Vagina (tissue), 2 donors: ENCODE measurements at places on chromosomes 16 and 17.

- no peak for DNase-seq
These were observed 70.9 kb downstream of the LITAF start for GRCh38 chr16:11515540-11516430.

GRCh38 chr16:74505011-74505410 lies 83.7 kb upstream of the CLEC18B start:
- no peak for DNase-seq

DNA sequence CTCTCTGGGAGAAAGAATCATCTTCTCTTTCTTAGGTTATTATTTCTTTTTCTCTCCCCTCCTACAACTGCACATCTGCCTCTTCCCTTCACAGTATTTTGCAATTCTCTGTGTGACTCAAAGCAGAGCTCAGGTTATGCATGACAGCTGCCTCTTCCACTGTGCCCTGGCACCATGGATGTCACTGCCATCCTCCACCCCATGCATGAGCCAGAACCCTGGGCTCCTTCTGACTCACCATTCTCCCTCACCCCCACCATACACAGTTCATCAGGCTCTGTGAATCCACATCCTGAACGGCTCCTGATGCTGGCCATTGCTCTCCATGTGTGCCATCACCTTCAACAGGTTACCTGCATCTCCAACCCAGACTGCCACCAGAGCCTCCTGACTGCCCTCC lies 23.9 kb downstream of the CA10 start:
- DNase-seq = no peak

- DNase-seq = no peak
These were observed 52.1 kb upstream of the SLC12A3 start for GRCh38 chr16:56812884-56813283.

- no peak for DNase-seq
These were observed 157.1 kb downstream of the KATNIP start for GRCh38 chr16:27706866-27707685.

GRCh38 chr16:86549076-86549892 lies 5.8 kb downstream of the MTHFSD start:
- DNase-seq = no peak

GRCh38 chr17:39622380-39623006 lies 4.3 kb upstream of the PPP1R1B start:
- DNase-seq = no peak

DNA sequence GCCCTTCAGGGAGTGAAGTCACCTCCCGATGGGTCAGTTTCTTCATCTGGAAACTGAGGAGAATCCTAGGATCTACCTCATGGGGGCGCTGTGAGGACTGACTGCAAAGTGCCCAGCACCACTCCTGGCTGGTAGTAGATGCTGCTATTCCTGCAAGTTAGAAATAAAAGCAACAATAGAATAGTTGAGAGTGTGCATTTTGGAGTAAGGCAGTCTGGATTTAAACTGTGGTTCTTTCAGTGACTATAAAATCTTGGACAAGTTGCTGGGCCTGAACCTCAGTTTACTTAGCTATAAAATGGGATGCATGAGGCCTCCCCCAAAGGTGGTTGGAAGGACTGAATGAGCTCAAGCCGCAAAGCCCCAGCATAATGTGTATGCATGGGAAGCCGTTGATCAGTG lies 70.6 kb downstream of the CYB5B start:
- no peak for DNase-seq

DNA sequence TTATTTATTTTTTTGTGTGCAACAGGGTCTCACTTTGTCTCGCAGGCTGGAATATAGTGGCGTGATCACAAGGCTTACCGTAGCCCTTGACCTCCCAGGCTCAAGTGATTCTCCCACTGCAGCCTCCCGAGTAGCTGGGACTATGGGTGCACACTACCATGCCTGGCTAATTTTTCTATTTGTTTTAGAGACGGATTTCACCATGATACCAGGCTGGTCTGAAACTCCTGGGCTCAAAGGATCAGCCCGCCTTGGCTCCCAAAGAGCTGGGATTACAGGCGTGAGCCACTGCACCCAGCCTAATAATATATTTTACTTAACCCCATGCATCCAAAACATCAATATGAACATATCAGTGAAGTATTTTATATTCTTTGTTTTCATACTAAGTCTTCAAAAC lies 2.0 kb downstream of the CCDC200 start:
- peak; percentile 20 for DNase-seq

DNA sequence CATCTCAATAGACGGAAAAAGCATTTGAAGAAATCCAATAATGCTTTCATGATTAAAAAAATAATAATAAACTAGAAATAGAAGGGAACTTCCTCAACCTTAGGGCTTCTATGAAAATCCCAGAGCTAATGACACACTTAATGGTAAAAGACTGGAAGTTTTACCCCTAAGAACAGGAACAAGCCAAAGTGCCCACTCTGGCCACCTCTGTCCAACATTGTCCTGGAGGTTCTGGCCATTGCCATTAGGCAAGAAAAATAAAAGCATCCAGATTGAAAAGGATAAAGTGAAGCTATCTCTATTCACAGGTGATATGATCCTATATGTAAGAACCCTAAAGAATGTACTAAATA lies 2.5 kb upstream of the LITAF start:
- DNase-seq = no peak

DNA sequence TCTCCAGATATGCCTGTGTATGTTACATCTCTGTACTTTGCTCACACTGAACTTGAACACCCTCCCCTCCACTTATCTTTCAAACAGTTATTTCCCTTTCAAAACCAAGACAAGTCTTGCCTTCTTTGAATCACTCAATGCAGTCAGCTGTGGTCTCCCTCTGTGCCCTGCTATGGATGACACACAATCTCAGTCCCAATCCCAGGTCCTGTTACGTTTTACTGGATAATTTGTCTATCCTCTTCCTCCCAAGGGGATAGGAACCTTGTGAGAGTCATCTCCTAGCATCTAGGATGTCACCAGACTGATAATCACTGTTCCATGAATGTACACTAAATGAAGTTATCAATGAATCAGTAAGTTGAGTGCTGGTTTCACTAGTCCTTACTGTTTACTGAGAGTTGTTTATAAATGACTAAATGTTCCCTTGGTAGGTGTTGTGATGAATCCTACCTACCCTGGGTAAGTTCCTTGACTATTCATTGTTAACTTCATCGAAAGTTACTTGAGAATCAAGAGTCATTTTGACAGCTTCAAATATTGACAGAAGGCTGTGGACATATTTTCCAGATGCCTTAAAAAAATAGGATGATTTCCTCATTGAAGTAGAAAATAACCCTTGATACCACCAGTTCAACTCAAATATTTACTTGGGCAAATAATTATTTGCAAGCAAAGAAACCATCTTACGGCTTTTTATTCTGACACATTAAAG lies 244.9 kb downstream of the PRKCA start:
- no peak for DNase-seq

DNA sequence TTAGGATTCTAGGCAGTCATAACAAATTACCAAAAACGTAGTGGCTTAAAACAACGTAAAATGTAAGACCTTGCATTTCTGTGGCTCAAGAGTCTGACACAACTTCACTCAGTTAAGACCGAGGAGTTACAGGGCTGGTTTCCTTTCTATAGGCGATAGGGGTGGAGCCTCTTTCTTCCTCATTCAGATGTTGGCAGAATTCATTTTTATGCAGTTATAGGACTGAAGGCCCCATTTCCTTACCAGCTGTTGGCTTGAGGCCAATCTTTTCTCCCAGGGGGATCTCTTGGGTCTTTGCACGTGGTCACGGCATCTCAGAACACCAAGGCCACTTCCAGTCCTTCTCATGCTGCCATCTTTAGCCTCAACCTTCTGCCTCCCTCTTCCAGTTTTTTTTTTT lies 145.2 kb downstream of the KCNJ2 start:
- DNase-seq = no peak

DNA sequence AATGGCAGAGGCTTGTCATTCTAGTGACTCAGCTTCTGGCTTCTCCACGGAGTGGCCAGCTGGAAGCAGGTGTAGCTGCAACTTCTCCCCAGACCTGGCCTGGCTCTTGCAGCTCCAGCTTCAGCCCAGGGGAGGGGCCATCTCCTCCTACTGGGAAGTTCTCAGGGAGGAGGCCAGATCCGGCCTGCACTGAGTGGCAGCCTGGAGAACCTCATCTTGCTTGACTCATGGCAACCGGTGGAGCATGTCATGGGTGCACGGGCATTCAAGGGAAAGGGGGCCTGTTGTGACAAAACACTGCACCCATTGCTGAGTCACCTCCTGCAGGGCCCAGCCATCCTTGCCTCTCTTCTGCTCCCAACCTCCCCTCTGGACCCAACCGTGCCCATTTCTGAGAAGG lies 273.9 kb upstream of the MAF start:
- DNase-seq = no peak

- no peak for DNase-seq
These were observed 287.9 kb downstream of the CPPED1 start for GRCh38 chr16:12515746-12516145.
